ENCODE measurements at places on chromosomes 2 and 18. TPM values are rescaled to one million over a fixed set of nuclear protein-coding genes. Genes with fewer than 3 reads are reported as not detected.

- no peak for DNase-seq
These were observed 73.0 kb downstream of the NCKAP5 start for GRCh38 chr2:133495226-133495625.

DNA sequence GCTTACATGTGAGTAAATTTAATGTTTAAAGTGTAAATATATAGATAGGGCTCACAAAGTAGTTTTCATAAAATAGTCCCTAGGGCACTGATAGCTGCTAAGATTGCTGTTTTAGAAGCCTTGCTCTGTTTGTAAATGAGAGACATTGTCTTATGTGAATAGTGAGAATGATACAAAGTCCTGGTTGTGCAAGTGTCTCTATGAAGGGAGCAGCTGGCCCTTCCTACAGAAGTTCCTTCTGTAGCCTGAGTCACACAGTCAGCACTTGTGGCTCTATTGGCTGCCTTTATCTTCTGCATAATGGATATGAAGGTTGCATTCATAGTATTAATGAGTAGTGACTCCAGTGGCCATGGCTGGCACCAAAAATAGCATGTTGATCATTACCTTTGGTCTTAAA lies 279.7 kb downstream of the OSR1 start:
- no peak for DNase-seq

GRCh38 chr2:26492749-26493515 lies 15.0 kb upstream of the OTOF start:
- no peak for DNase-seq

DNA sequence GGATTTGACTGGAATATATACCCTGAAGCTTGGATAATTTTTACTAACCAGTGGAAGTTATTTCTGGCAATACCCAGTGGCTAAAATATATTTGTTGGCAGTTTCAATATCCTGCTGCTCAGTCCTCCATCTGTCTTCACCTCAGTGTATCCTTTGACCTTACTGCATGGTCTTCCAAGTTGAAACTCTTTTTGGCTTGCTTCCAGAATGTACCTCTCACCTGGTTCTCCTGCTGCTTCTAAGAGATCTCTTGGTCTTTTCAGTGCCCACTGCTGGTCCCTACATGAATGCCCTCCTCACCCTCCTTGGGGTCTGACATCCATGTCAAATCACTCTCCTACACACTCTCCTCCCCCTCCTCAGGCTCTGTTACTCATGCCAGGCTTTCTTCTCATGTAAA lies 4.8 kb upstream of the KDM3A start:
- no peak for DNase-seq

RNPEPL1 gene
- 40.9 TPM for total RNA-seq

GRCh38 chr2:131036696-131037397 lies 56.4 kb downstream of the FAM168B start:
- DNase-seq: no peak

GPAT2 gene
- total RNA-seq: 9.3 TPM

- no peak for DNase-seq
These were observed 26.9 kb downstream of the SDC1 start for GRCh38 chr2:20198001-20198400.

GRCh38 chr2:58350484-58350883 lies 109.4 kb upstream of the FANCL start:
- no peak for DNase-seq

DNA sequence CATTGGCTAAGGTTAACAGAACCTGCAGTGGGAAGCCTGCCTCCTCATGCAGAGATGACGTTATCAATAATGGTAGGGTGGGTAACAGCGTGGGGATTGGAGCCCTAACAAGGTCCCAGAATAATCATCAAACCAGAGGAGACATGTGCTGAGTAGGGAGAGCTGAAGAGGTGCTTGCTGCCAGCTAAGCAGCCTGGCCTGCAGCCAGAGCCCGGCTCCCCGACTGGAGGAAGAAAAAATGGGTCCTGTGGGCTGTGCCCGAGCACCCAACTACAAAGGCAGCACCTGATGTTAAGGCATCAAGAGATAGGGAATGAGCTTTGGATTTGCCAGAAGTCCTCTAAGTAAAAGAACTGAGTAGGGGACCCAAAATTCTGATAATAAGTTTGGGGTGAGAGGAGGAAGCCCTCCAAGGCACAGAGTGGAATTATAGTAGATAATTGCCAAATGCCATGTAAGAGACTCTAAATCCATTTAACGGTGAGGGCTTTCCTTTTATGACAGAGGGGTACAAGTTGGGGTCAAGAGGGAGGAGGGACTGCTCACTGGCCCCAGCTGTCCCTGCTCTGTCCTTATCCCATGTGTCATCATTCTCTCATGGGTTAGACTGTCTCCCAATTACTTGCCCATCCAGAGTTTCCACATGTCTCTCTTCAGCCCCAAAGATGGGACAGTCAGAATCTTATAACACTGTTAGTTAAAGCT lies 156.1 kb downstream of the ANTXR1 start:
- no peak for DNase-seq

THSD7B gene
- total RNA-seq: not detected

DNA sequence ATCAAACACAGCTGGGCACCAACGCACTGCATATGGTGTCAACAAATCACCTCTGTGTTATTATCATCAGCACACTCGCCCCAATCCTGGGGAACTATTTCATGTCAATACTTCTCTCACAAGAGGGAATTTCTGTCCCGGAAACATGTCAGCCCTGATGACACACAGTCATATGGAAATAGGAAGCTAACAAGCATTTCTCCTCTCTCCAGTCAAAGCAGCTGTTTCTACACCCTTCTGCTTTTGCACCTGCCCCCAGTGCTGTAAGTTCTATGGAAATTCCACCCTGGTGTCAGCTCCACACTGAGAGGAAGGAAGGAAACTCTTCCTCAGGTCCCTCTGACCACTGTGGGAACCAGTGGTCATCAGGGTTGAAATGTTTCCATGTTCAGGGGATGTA lies 447.6 kb upstream of the ID2 start:
- no peak for DNase-seq

- DNase-seq: no peak
These were observed 35.7 kb downstream of the REEP1 start for GRCh38 chr2:86301711-86302202.

DNA sequence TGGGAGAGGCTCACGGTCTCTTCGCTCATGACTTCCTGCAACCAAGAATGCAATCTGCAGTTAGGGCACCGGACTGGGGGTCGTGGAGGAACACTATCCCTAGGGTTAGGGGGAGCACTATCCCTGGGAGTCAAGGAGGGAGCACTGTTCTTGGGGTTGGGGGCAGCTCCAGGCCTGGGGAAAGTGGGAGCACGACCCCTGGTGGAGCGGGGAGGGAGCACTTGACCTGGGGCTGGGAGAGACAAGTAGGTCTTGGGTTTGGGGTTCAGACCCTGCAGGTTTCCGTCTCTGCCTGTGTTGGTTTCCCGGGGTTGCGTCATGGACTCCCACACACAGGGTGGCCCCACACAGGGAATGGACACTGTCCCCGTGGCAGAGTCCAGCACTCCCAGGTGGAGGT lies 133.6 kb downstream of the TPO start:
- DNase-seq: no peak

GRCh38 chr2:111208639-111209038 lies 87.9 kb downstream of the BCL2L11 start:
- no peak for DNase-seq

KCNS3 gene
- total RNA-seq: not detected

GRCh38 chr2:216405588-216405987 lies 6.7 kb upstream of the SMARCAL1 start:
- no peak for DNase-seq

- DNase-seq: no peak
These were observed 9.0 kb downstream of the MBP start for GRCh38 chr18:77123320-77124231.

RGPD3 gene
- 0.32 TPM for total RNA-seq

RNASEH1 gene
- 34.0 TPM for total RNA-seq

GRCh38 chr18:52441794-52442193 lies 101.8 kb downstream of the DCC start:
- no peak for DNase-seq

STAT4 gene
- total RNA-seq: 69.5 TPM

DNA sequence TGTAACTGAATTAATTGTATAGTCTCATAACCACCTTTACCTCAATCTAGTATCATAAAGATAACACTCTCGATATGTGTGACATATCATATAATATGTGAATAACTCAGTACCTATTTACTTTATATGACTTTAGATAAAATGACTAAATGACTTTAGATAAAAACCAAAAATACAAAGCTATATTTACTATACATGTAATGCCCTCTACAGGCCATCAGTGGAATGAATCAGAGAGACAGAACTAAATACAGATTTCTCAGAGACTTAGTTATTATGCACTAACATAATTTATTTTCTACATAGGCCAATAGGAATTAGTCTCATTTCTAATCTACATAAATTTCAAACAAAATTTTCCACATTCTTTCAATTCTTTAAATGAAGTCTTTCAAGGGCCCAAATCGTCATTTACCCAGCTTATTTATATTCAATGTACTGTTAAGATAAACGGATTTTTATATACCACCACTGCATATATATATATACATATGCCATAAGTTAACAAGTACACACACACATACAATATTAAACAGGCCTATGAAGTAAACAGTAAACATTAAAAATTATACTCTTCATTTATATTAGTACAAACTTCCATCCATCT lies 219.9 kb downstream of the EXOC6B start:
- no peak for DNase-seq

MC2R gene
- total RNA-seq: not detected

ASPRV1 gene
- 0.74 TPM for total RNA-seq

GRCh38 chr2:36678856-36679255 lies 17.7 kb upstream of the VIT start:
- DNase-seq: no peak

DNA sequence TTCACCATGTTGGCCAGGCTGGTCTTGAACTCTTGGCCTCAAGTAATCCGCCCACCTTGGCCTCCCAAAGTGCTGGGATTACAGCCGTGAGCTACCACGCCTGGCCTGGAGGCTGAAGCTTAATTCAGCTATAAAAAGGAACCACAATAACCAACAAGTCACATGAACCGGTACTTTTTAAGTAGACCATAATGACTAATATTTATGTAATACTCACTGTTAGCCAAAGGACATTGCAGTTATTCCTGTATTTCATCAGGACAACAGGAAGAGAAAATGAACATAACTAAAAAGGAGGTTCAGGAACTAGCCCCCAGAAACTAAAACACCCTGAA lies 49.0 kb upstream of the TMEM87B start:
- DNase-seq: no peak

- no peak for DNase-seq
These were observed 20.5 kb upstream of the KIF3C start for GRCh38 chr2:26002632-26003310.

GRCh38 chr2:177190941-177191340 lies 21.7 kb upstream of the HNRNPA3 start:
- no peak for DNase-seq

DNA sequence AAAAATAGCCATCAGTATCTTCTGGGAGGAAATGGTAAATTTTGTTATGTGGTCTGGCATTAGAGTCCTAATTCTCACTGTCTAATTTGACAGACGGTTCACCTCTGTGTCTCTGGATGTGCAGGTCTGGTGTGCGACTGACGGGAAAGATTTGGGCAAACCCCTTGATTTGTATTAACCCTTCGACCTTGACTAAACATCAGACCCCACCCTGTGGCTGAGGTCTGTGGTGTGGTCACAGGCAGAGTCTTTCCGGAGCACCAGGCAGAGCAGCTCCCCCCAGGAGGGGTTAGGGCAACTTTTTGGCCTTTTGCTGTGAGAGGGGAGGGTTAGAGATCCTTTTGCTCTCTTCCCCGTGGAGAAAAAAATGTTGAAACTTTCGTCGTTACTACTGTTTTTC lies 6.4 kb downstream of the TWIST2 start:
- DNase-seq: no peak

GRCh38 chr18:8506251-8507049 lies 102.8 kb upstream of the RAB12 start:
- DNase-seq: no peak

- no peak for DNase-seq
These were observed 32.7 kb downstream of the ABI2 start for GRCh38 chr2:203360833-203361430.

RAB6C gene
- total RNA-seq: not detected

TNFAIP6 gene
- total RNA-seq: not detected

GRCh38 chr18:43195421-43195820 lies 79.9 kb upstream of the RIT2 start:
- DNase-seq: no peak

- DNase-seq: no peak
These were observed 27.5 kb downstream of the TFCP2L1 start for GRCh38 chr2:121257480-121257840.

SLC39A6 gene
- total RNA-seq: 40.1 TPM

VWA3B gene
- not detected for total RNA-seq

DNA sequence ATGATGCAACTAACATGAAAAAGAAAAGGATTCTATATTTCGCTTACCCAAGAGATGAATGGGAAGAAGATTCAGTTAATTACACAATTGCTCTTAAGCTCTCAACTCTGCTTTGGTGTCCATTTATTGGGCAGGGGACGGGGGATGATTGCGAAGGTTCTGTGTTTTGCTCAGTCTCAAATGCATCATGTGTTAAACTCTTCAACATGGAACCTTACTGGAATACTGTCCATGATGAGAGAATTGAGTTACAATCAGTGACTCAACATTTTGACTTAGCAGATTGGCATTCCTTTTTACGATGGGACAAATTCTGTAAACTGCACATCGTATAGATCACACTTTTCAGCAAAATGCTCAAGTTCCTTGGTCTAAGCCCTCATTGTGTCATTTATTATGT lies 135.6 kb downstream of the RBMS1 start:
- DNase-seq: no peak
